ENCODE measurements at places on chromosomes 2 and 18.

DNA sequence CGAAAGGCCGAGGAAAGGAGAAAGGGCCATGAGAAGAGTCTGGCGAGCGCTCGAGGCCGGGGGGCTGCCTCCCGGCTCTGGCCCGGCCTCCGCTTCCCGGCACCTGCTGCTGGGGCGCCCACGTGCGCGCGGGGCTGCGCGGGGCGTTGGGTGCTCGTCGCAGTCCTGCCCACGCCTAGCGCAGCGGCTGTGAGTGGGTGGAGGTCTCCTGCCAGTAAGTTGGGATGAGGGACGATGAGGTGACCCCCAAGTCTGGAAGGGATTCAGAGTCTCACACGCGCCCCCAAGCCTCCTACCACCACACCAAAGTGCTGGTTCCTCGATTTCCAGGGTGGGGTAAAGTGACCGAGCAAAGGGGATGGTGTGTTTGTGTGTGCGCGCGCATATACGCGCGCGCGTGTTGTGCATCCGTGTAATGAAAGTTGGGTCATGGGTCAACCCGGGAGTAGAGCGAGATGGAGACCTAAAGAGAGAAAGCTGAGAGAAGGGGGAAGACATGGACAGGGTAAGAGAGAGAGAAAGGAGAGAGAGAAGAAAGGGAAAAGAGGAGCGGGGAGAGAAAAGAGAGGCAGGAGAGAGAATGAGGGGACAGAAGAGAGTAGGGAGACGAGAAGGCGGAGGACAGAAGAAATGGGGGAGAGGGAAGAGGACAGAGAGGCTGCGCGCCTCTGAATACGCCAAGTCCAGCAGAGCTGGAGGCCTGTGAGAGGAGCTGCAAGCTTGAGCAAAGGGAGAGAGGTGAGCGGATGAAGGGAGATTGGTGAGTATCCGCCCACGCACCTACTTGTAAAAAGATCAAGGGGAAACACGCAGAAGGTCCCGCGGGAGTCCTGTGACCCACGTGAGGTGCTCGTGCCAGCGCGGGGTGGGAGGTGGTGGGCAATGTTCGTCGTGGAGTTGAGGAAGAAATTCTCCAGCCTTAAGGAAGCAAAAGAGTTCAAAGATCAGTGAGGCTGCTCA, 1.7 kb upstream of the NETO1 start:
- no peaks in the 10 kb centered on the region for H3K27me3 ChIP-seq
- H3K27ac ChIP-seq: no peak overlapping the region
- DNase-seq: no peak
- no peaks in the 10 kb centered on the region for H3K36me3 ChIP-seq
- no peak overlapping the region for H3K4me3 ChIP-seq

- H3K4me1 ChIP-seq: no peaks in the 10 kb centered on the region
- DNase-seq: no peak
- H3K4me3 ChIP-seq: no peak overlapping the region
- H3K27ac ChIP-seq: no peak overlapping the region
- H3K36me3 ChIP-seq: no peaks in the 10 kb centered on the region
- no peaks in the 10 kb centered on the region for H3K27me3 ChIP-seq
Measured at GRCh38 chr2:233746475-233747282, 13.4 kb upstream of the UGT1A1 start.

DNA sequence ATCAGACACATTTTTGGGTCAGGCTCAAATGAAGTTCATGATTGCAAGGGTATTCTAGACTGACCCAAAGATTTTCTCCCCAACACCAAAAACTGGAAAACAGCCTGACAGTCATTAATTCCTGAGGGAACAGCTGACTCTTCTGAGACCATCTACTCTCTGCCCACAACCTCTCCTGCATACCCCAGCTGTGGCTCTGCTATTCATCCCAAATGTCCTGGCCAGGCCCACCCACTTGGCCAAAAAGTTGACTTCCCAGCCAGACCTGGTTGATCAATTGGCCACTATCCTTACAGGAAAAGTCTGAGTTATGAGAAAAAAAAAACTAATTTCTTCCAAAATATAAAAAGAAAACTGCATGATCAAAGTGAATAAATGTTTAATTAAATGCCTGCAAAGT, 103.8 kb upstream of the ST3GAL5 start:
- no peak for DNase-seq
- no peak overlapping the region for H3K4me3 ChIP-seq
- H3K36me3 ChIP-seq: no peaks in the 10 kb centered on the region

DNA sequence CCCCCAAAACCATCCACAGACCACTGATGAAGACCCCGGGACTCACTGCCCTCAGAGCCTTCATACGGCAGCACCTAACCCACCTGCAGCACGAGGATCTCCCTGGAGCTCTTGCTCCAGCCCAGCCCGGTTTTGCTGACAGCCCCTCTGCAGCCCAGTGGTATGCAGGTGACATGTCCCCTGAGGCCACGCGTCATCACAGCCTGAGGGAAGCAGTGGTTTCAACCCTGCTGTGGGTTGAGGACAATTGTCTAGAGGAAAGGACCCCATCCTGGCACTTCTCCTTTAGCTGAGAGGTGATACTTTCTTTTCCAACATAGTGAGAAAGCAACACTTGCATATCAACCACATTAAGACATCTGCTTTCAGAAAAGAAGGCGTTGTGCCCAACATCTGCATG, 134.0 kb downstream of the SEPTIN10 start:
- H3K27me3 ChIP-seq: no peaks in the 10 kb centered on the region
- peak overlapping the region; percentile 66 for H3K27ac ChIP-seq
- peaks cover 60% of the 10 kb centered on the region for H3K4me1 ChIP-seq
- no peaks in the 10 kb centered on the region for H3K36me3 ChIP-seq
- H3K4me3 ChIP-seq: no peak overlapping the region

- no peaks in the 10 kb centered on the region for H3K27me3 ChIP-seq
- DNase-seq: no peak
- peaks cover 7% of the 10 kb centered on the region for H3K4me1 ChIP-seq
- no peaks in the 10 kb centered on the region for H3K36me3 ChIP-seq
- no peak overlapping the region for H3K4me3 ChIP-seq
- no peak overlapping the region for H3K27ac ChIP-seq
Measured at GRCh38 chr2:224008702-224009261, 30.3 kb downstream of the SERPINE2 start.

GRCh38 chr2:240909216-240909974, 3.3 kb downstream of the CROCC2 start:
- no peak for DNase-seq
- H3K4me1 ChIP-seq: peaks cover 18% of the 10 kb centered on the region
- H3K36me3 ChIP-seq: no peaks in the 10 kb centered on the region
- no peak overlapping the region for H3K27ac ChIP-seq
- H3K4me3 ChIP-seq: no peak overlapping the region

- DNase-seq: no peak
- no peaks in the 10 kb centered on the region for H3K27me3 ChIP-seq
- H3K27ac ChIP-seq: peak overlapping the region; percentile 17
Measured at GRCh38 chr18:10006311-10006893, 92.6 kb downstream of the VAPA start.

GRCh38 chr2:70676301-70677035, 91.5 kb downstream of the ADD2 start:
- H3K27me3 ChIP-seq: no peaks in the 10 kb centered on the region
- H3K4me1 ChIP-seq: no peaks in the 10 kb centered on the region
- H3K27ac ChIP-seq: no peak overlapping the region
- no peak for DNase-seq

DNA sequence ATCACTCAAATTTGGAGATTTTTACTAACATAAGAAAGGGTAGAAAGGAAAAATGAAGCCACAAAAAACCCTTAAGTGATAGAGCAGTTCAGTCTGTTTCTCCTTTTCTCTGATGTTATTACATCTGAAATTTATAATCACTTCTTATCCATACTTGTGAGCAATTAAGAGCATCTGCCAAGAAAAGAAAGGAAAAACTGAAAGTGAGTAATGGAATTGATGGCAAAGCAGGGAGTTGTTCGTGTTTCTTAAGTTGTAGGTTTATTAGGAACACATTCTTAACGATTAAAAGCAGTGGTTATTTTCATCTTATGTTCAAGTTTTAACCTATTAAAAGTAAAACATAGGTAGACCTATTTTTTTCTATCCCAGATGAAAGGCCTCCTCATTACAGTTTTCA, 277.7 kb downstream of the RND3 start:
- no peak overlapping the region for H3K4me3 ChIP-seq
- peaks cover 27% of the 10 kb centered on the region for H3K4me1 ChIP-seq
- no peaks in the 10 kb centered on the region for H3K36me3 ChIP-seq
- H3K27me3 ChIP-seq: no peaks in the 10 kb centered on the region

GRCh38 chr2:75079575-75079974, 119.7 kb downstream of the TACR1 start:
- H3K36me3 ChIP-seq: no peaks in the 10 kb centered on the region
- H3K27ac ChIP-seq: no peak overlapping the region
- H3K27me3 ChIP-seq: no peaks in the 10 kb centered on the region
- H3K4me1 ChIP-seq: no peaks in the 10 kb centered on the region
- DNase-seq: no peak

DNA sequence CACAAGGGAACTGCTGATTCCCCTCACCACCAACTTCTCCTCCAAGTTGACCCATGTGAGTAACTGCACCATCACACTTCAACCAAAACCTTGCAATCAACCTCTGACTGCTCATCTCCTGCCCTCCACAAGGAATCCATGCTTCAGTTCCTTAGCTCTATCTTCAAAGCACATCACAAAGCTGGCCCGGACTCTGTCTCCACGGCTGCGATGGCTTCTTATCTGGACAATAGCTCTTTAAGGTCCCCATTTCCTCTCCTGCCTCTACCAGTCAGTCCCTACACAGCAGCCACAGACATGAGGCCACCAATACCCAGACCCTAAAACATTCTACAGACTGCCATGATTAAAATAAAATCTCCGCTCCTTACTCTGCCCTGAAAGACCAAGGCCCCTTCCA, 25.7 kb downstream of the MBOAT2 start:
- H3K4me3 ChIP-seq: no peak overlapping the region
- no peaks in the 10 kb centered on the region for H3K4me1 ChIP-seq
- no peaks in the 10 kb centered on the region for H3K27me3 ChIP-seq
- H3K27ac ChIP-seq: no peak overlapping the region
- DNase-seq: no peak

GRCh38 chr2:236887531-236887930, 198.2 kb upstream of the COPS8 start:
- H3K27ac ChIP-seq: peak overlapping the region; percentile 92
